Smooth muscle cell of the umbilical artery (primary cell): ENCODE measurements at places on chromosomes 6 and 20. TPM values are rescaled to one million over a fixed set of nuclear protein-coding genes. Genes with fewer than 3 reads are reported as not detected.

Gene FABP7
- not detected in 2 replicates for total RNA-seq

Gene CLPSL1
- not detected in 2 replicates for total RNA-seq

Gene APCDD1L
- 38.3 and 92.5 TPM in 2 replicates for total RNA-seq

Gene SYNGAP1
- total RNA-seq = 3.9 and 10.1 TPM in 2 replicates

Gene TRIM10
- not detected in 2 replicates for total RNA-seq

Gene PABPC1L
- total RNA-seq = 6.2 and 19.2 TPM in 2 replicates

Gene GPSM3
- total RNA-seq = 0.59 and 1.2 TPM in 2 replicates

Gene CARMIL1
- 4.5 and 7.5 TPM in 2 replicates for total RNA-seq

Gene SLC35F1
- not detected in 2 replicates for total RNA-seq

Gene C20orf96
- total RNA-seq = 3.9 and 4.1 TPM in 2 replicates

Gene CST4
- not detected in 2 replicates for total RNA-seq

Gene JPH2
- total RNA-seq = 2.0 and 10.4 TPM in 2 replicates

Gene SDC4
- 138 and 172 TPM in 2 replicates for total RNA-seq

Gene LIN28B
- total RNA-seq = 0.05 TPM in 1 of 2 replicates, not detected in the other

Gene OVOL2
- not detected in 2 replicates for total RNA-seq

Gene PDE7B
- 18.7 and 35.3 TPM in 2 replicates for total RNA-seq

Gene HMGCLL1
- total RNA-seq = 0.30 TPM in 1 of 2 replicates, not detected in the other

Gene TMEM14C
- 70.9 and 138 TPM in 2 replicates for total RNA-seq

Gene GSTA3
- not detected in 2 replicates for total RNA-seq

Gene PROKR2
- total RNA-seq = not detected in 2 replicates

Gene PLN
- 0.83 and 0.89 TPM in 2 replicates for total RNA-seq

Gene ASCC3
- total RNA-seq = 137 and 160 TPM in 2 replicates

Gene ID4
- total RNA-seq = 2.4 and 2.6 TPM in 2 replicates

Gene CYP21A2
- 0.14 TPM in 1 of 2 replicates, not detected in the other for total RNA-seq

Gene TMC2
- not detected in 2 replicates for total RNA-seq

Gene POU5F1
- 0.30 and 0.51 TPM in 2 replicates for total RNA-seq

Gene TCP11
- total RNA-seq = 0.46 TPM in 1 of 2 replicates, not detected in the other

Gene NCOA3
- total RNA-seq = 27.3 and 36.9 TPM in 2 replicates

Gene EDN1
- 1.8 and 2.8 TPM in 2 replicates for total RNA-seq

Gene NRSN1
- not detected in 2 replicates for total RNA-seq

Gene F13A1
- total RNA-seq = not detected in 2 replicates

Gene SIRPG
- not detected in 2 replicates for total RNA-seq

Gene TFAP2C
- not detected in 2 replicates for total RNA-seq

Gene CCM2L
- not detected in 2 replicates for total RNA-seq

Gene HLA-A
- total RNA-seq = 462 and 651 TPM in 2 replicates

Gene HLA-DMA
- total RNA-seq = 0.78 and 2.1 TPM in 2 replicates

Gene TRIM40
- not detected in 2 replicates for total RNA-seq

Gene WFDC12
- total RNA-seq = not detected in 2 replicates

Gene CEP57L1
- 25.5 and 26.1 TPM in 2 replicates for total RNA-seq

Gene ZNF334
- total RNA-seq = 2.7 and 2.8 TPM in 2 replicates

Gene CTAGE9
- total RNA-seq = not detected in 2 replicates

Gene OR2J3
- not detected in 2 replicates for total RNA-seq

Gene MARCKS
- 170 and 194 TPM in 2 replicates for total RNA-seq

Gene SPEF1
- total RNA-seq = not detected in 2 replicates

Gene TOP1
- 27.0 and 55.9 TPM in 2 replicates for total RNA-seq

Gene NHSL1
- 7.4 and 12.1 TPM in 2 replicates for total RNA-seq

Gene HLA-DQB1
- not detected in 2 replicates for total RNA-seq

Gene RGS17
- 9.5 and 11.3 TPM in 2 replicates for total RNA-seq

Gene UBE2C
- total RNA-seq = 2.1 and 11.3 TPM in 2 replicates

Gene KCNK15
- 0.09 TPM in 1 of 2 replicates, not detected in the other for total RNA-seq

Gene MAP7
- total RNA-seq = 0.30 and 0.32 TPM in 2 replicates

Gene TGM3
- not detected in 2 replicates for total RNA-seq

Gene PTK6
- total RNA-seq = 0.18 TPM in 1 of 2 replicates, not detected in the other

Gene RIPPLY2
- total RNA-seq = not detected in 2 replicates

Gene DEFB132
- not detected in 2 replicates for total RNA-seq

Gene BTN1A1
- total RNA-seq = not detected in 2 replicates

Gene CST1
- total RNA-seq = not detected in 2 replicates

Gene HLA-DQA1
- not detected in 2 replicates for total RNA-seq
